ENCODE measurements at places on chromosomes 13 and 19.

DNA sequence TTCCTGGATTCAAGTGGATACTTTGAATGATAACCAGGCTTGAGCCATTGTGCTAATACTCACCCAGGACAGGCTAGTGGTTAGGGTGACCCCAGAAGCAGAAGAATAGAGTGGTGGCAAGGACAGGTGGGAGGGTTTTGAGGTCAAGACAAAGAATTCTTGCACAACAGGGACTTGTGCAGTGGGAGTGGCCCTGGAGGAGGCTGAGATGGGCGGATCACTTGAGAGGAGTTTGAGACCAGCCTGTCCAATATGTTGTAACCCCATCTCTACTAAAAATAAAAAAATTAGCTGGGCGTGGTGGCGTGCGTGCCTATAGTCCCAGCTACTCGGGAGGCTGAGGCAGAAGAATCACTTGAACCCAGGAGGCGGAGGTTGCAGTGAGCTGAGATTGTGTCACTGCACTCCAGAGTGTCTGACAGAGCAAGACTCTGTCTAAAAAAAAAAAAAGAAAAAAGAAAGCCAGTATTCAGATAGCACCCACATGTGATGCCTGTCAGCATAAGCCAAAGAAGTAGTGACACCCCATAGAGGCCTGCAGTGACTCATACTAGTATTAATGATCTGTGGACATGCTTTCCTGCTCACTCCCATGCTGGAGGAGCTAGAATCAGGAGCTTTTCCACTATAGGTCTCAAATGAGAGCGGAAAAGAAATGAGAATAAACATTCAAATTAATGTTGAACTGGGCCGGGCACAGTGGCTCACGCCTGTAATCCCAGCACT lies 78.7 kb downstream of the RNF17 start:
- DNase-seq: no peak

- DNase-seq: no peak
Measured at GRCh38 chr13:27704681-27705080, 83.0 kb downstream of the POLR1D start.

- DNase-seq: no peak
Measured at GRCh38 chr13:112972867-112973576, 4.0 kb downstream of the MCF2L start.

GRCh38 chr13:32310134-32310706 lies 4.9 kb downstream of the ZAR1L start:
- no peak for DNase-seq
